ENCODE measurements at places on chromosomes 7 and 10.

GRCh38 chr10:58691528-58691927 lies 178.9 kb downstream of the BICC1 start:
- peak; percentile 16 for DNase-seq

DNA sequence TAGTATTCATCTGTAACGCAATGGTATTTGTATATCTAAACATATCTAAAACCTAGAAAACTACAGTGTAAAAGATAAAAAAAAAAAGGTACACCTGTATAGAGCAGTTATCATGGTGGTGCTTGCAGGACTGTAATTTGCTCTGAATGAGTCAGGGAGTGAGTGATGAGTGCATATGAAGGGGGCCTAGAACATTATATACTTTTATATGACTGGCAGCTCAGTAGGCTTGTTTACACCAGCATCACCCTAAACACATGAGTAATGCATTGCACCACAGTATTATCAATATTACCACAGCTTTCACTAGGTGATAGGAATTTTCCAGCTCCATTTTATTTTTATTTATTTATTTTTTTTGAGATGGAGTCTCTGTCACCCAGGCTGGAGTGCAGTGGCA lies 40.8 kb downstream of the TRIM24 start:
- no peak for DNase-seq

- DNase-seq: no peak
These were observed 43.6 kb downstream of the TSPAN15 start for GRCh38 chr10:69494626-69495558.

- no peak for DNase-seq
These were observed 64.3 kb downstream of the CDK13 start for GRCh38 chr7:40014376-40014775.

DNA sequence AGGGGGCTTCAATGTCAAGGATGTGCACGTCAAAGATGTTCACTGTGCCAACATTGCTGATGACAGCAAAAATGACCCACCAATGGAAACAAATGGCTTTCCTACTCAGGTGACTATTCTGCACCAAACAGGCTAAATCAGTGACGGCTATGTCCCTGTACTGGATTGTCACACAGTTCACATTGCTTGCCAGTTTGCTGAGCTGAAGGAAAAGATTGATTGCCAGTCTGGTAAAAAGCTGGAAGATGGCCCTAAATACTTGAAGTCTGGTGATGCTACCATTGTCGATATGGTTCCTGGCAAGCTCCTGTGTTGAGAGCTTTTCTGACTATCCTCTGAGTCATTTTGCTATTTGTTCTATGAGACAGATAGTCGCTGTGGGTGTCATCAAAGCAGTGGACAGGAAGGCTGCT lies 202.2 kb upstream of the ETV1 start:
- DNase-seq: peak; percentile 14

DNA sequence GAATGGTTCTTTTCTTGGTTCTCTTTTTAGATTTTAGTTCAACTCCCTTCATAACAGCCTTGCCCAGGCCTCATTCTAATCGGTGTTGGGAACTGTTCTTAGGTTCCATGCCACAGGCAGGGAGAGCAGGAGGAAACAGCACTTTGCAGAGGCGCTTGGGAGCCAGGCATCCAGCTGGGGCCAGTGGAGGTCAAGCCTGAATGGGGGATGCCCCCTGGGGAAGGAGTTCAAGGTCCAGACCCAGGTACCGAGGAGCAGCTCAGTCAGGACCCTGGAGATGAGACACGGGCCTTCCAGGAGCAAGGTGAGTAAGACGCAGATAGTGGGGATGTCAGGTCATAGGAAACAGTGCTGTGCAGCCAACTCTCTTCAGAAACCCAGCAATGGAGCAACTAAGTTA lies 4.5 kb downstream of the ZSCAN25 start:
- DNase-seq: no peak

- DNase-seq: no peak
These were observed 30.4 kb downstream of the MAD1L1 start for GRCh38 chr7:2202361-2202761.

DNA sequence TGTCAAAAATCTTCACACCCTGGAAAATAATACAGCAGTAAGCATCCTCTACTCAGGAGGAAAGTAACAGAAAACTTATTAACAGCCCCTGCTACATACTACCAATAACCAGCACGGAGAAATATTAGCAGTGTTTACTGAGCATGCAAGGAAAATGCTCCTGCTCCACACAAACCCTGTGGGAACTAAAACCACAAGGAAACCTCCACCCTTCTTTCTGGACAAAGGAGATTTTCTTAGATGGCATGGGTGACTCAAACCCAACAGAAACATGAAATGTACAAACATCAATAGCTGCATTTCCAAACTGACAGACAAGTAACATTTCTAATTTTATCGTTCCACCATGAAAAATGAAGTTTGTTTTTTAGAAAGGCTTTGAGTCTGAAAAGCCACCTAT lies 113.4 kb downstream of the VPS41 start:
- no peak for DNase-seq

DNA sequence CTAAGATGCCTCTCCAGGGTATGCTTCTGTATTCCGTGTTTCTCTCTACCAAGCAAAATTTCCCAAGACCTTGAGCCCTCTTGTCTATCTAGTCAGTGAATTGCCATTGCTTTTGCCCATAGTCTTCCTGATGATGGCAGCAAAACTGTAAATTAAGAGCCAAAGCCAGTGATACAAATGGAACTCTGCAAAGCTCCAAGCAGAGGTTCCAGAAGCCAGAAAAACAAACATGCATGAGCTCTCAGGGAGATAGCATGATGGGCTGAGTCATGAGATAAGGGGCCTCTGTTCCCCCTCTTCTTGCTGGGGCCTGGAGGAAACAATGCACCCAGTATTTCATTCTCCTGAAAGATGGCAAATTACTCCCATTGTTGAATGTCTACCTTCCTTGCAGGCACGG lies 24.7 kb downstream of the LSMEM1 start:
- DNase-seq: no peak

GRCh38 chr10:14926722-14927416 lies 27.0 kb downstream of the DCLRE1C start:
- DNase-seq: no peak

DNA sequence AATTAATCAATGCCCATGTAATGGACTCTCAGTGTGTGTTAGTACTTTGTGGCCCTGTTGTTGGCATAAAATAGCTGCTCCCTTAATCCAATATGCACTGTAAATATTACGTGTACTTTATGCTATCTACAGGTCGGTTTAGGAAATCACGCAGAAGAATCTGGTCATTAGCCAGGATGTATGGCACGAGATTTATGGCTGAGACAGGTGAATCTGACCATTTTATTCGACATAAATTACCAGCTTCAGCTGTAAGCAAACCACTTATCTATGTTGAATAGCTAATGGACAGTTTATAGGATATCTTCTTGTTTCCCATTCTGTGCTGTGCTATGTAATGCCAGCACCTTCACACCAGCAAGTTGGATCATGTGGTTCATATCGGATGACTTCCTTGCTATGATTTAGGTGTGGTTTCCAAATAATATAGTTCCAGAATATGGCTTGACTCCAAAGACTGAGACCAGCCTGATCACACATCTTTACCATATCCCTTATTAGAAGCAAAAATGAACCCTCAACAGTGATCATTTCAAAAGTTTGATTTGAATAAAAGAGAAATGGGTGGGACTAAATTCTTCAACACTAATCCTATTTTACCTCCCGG lies 301.4 kb downstream of the AHR start:
- no peak for DNase-seq

- DNase-seq: peak; percentile 92
These were observed 133.3 kb upstream of the NAMPT start for GRCh38 chr7:106418094-106418493.

GRCh38 chr10:126191192-126191591 lies 197.1 kb downstream of the ADAM12 start:
- DNase-seq: no peak

DNA sequence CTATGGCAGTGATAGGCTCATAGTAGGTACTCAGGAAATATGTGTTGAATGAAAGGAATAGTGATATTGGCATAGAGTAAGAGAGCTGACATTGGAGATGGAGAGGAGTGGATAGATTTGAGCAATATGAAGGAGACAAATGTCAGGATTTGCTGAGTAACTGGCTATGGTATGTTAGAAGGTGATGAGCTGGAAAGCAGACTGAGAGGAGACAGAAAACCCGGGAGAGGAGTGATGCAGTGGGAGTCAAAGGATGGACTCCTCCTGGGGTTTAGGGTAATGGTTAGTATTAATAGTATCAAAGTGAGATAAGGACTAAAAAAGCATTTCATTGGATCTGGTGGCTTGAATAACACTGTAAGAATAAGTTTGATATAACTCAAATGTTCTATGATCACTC lies 64.8 kb downstream of the CD36 start:
- DNase-seq: peak; percentile 32

GRCh38 chr10:12726971-12727831 lies 274.3 kb downstream of the CCDC3 start:
- no peak for DNase-seq

GRCh38 chr10:27998178-27998953 lies 513 bp downstream of the ODAD2 start:
- peak; percentile 2 for DNase-seq

- no peak for DNase-seq
These were observed 4.6 kb upstream of the HMX2 start for GRCh38 chr10:123143162-123143824.

- no peak for DNase-seq
These were observed 49.5 kb upstream of the CAPZA2 start for GRCh38 chr7:116812860-116813259.

GRCh38 chr7:64997164-64997908 lies 6.5 kb upstream of the ZNF117 start:
- DNase-seq: no peak

DNA sequence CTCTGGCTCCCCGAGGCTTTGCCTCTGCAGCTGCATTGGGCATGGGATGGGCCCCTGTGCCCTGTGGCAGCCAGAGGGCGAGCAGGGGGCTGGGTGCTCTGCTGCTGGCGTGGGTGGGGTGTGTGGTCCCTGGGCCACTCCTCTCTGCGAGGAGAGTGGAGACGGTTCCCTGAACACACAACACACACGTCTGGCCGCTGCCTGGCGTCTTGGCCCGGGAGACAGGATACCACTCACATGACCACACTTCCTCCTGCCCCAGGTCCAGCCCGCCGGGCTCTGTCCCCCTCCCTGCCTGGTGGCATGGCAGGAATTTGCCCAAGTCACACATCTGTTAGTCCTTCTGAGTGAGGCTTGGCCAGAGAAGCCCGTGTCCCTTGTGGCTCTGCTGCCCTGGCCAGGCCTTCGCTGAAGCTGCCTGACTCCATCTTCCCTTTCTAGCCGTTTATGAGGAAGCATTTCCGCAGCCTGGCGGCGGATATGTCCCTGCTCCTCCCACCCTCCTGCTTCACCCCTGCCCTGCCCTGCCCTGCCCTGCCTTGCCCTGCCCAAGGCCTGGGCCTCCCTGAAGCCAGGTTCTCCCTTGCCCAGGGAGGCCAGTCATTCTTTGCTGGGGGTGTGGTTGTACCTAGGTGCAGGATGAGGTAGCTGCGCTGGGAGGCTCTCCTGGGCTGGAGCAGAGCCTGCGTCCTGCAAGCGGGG lies 3.0 kb downstream of the BRI3 start:
- peak; percentile 86 for DNase-seq

DNA sequence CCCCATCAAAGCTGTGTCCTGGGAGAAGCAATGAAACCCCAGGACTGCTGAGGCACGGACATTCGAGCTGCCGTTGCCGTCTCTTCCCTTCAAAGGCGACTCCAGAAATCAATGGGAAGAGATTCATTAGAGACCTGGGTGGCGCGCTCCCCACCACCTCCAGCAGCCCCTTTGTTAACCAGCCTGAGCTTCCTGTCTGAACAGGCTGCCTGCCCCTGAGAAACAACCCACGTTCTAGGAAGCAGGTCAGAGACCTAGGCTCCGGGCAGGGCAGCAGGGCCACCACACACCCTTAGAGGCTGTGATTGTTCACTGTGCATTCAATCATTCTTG lies 110.9 kb upstream of the PPIF start:
- DNase-seq: no peak

DNA sequence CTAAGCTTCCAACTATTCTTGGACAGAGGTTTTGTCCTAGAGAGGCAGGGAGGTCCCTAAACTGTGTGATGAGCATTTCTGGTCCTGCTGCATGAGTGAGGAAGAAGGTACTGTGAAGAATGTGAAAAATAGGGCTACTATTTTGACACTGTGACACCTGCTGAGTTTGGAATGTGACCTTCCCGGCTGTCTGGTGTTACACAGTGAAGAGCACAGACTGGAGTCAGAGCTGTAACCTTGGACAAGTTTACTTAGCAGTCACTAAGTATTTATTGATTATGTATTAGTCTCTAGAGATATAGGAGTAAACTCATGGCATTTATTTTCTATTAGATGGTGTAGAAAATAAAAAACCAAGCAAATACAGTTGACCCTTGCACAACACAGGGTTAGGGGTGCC lies 12.3 kb downstream of the GOLGA7B start:
- no peak for DNase-seq

GRCh38 chr7:2853147-2853546 lies 9.0 kb upstream of the GNA12 start:
- peak; percentile 78 for DNase-seq

GRCh38 chr7:14414274-14414986 lies 425.0 kb upstream of the ETV1 start:
- DNase-seq: peak; percentile 40

DNA sequence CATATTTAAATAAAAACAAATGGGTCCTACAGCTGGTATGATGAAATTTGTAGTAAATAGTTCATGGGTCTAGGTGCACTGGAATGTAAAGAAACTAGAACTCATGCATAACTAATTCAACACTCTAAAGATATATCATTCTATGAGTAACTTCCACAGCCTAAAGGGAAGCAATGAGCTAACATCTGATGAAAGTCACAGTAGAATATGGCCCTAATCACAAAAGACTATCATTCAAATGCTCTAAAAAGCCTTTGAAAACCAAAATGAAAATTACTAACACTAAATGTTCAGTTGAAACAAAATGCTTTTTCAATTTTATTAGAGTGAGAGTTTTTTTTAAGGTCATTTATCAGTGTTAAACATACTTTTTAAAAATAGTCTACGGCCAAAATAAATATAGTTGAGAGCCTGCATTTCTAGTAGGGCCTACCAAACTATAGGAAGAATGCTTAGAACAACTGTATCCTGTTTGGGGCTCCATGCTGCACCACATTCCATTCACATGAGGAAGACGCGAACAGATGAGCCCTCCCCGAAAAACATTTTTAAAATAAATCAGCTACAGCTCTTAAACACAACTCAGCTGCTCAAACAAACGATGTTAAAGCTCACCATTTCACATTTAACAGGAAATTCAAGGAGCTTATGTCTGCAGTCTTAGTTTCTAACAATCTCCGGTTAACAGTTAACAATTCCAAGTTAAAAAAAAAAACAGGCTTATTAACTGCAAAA lies 134.5 kb downstream of the NRBF2 start:
- DNase-seq: peak; percentile 86

- DNase-seq: peak; percentile 74
These were observed 365.2 kb upstream of the MEOX2 start for GRCh38 chr7:16051561-16052255.

GRCh38 chr7:16135658-16136057 lies 285.7 kb downstream of the CRPPA start:
- no peak for DNase-seq

Data from cardiac fibroblast (primary cell).